ENCODE measurements at places on chromosomes 7 and 10.

DNA sequence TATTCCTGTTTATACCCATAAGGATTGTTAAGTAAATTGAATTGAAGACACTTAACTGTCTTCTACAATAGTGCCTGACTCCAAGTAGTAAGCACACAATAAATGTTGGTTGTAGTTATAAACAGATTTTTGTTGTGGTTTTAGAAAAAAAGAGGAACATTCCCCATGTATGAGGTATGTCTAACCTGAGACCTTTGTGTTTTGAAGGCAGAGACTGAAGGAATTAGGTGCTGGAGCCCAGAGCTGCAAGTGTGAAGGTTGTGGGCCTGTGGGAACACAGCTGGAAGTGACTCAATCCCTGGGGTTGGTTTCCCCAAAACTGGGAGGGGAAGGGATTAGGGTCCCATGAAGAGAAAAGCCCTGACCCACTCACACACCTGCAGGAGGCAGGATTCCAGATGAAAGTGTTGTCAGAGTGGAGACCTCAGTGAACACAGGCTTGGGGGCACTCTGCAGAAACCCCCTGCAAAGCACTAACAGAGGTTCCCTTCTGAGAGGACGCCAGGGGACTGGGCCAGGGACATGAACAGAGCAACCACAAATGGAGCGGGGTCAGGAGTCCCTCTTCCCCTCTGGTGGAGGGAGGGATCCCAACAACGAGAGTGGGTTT lies 265.1 kb upstream of the KLF14 start:
- DNase-seq, result no peak

DNA sequence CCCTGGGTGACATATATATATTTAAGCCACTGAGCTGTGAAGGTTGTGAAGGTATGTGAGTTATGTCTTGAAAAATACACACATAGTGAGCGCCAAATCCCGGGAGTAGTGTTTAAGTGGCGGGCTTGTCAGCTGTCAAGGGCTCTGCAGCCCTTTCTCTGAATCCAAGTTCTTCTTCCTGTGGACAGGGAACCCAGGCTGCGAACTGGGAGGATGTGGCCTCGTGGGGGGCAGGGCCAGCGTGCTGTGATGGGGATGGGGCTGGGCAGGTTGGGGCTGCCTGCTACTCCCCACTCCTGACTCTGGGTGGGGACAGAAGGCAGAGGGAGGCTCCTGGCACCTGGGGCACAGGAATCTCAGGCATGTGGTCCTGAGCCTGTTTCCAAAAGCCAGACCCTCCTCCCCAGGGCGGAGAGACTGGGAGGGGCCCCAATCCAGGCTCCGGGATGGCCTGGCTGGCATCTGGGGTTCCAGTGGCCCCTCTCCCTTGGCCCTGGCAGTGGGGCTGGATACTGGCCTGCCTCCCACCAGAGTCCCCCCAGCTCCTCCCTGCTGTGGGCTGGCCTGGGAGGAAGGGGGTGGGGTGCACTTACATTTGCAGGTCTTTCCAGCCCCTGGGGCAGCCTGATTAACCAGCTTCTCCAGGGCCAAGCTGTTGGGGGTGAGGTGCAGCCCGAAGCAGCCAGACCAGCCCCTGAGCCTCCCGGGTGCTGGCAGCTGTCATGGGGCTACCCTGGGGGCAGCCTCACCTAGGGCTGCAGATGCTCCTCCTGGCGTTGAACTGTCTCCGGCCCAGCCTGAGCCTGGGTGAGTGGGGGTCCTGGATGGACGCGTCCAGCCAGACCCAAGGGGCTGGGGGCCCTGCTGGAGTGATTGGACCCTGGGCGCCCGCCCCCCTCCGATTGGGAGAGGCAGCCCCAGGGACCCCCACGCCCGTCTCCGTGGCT lies at the start of gene UPK3B:
Gene UPK3B, plus strand, starts transcription at position 622 of the 947 bp plus-strand sequence. Its CDS starts 101 bp downstream, at position 723.
- no peak for DNase-seq

DNA sequence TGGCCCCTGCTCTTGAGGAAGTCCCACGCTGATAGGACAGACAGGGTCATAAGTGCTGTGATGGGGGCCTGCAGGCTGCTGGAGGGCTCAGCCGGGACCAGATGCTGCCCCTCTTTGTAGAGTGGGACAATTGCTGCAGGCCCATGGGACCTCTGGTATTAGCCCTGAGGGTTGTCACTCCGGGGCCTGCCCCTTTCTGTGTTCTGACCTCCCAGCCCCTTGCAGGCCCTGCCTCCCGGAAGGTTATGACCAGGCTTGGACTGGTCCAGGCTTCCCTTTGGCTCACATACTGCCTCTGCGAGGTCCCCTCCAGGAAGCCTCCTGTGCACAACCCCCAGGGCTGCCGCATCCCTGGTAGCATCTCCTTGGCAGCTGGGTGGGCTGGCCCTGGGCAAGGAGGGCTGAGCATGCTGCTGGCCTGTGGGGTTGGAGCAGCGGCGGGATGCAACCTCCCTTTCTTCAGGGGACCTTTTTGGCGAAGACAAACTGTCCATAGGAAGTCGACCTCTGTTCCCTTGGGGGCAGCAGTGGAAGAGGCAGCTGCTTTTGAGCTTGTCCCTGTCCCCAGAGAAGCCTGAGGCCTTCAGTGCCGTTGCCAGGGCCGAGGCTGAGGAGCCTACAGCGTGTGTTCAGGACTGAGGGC lies 8.8 kb downstream of the LIMK1 start:
- DNase-seq, result no peak

DNA sequence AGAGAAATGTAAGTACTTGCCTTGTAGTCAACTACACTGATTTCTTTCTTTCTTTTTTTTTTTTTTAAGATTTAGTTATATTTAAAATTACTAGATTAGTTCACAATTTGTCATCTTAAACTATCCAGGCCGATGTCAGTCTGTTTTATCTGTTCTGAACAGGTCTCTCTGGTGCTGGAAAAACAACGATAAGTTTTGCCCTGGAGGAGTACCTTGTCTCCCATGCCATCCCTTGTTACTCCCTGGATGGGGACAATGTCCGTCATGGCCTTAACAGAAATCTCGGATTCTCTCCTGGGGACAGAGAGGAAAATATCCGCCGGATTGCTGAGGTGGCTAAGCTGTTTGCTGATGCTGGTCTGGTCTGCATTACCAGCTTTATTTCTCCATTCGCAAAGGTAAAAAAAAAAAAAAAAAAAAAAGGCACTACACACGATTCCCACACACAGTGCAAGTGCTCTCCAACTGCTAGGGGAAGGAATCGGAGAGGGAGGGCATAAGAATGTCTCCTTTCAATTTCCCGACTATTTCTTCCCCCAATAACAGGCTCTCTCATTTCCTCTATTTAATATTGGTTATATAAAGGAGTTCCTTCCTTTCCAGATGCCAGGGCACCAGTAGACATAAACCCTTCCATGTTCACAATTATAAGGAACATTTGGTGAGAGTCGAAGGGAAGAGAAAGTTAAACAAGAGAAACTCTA lies 53.4 kb downstream of the PAPSS2 start:
- DNase-seq, result no peak

GRCh38 chr7:70676243-70676642 lies 455.7 kb upstream of the GALNT17 start:
- DNase-seq, result no peak

DNA sequence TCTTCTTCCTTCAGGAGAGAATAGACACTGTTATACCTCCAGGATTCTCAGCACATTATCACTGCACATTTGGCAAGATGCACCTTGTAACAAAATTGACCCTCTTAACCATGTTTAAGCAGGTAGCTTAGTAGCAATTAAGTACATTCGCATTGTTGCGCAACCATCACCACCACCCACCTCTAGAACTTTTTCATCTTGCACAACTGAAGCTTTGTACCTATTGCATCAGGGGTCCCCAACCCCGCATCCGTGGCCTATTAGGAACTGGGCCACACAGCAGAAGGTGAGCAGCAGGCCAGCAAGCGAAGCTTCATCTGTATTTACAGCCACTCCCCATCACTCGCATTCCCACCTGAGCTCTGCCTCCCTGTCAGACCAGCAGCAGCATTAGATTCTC lies 29.9 kb upstream of the SMURF1 start:
- no peak for DNase-seq

DNA sequence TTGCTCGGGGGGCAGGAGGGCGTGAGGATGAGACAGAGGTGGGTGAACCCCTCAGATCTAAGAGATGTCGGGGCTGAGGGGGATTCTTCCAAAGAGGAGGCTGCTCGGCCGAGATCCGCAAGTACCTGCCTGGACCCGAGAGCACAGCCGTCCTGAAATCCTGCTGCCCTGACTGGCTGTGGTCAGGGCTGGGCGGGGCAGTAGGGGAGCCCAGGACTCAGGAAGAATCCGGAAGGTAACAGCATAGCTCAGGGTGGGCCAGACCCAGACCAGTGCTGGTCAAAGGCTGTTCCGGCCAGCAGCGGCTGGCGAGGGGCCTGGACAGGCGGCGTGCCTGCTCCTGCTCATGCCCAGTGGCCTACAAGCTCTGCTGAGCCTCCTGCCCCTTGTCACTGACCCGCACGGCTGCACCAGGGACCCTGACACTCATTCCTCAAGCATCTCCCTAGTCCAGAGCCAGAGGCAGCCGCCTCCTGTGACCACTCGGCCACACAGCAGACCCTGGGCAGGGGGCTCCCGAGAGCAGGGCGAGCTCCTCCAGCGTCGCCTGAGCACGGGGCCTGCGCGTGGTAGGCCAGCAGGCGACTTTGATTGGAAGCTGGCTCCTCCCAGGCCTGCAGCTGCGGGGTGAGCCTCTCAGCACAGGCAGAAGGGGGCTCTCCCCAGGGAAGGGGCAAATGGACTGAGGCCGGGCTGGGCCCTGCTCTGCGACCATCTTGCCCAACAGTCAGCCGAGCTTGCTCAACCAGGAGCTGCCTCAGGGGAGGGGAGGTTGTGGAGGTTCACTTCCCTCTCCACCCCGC lies 3.1 kb upstream of the ADAP1 start:
- DNase-seq, result no peak

GRCh38 chr7:108570146-108570755 lies 577 bp downstream of the DNAJB9 start:
- DNase-seq, result peak; percentile 39

DNA sequence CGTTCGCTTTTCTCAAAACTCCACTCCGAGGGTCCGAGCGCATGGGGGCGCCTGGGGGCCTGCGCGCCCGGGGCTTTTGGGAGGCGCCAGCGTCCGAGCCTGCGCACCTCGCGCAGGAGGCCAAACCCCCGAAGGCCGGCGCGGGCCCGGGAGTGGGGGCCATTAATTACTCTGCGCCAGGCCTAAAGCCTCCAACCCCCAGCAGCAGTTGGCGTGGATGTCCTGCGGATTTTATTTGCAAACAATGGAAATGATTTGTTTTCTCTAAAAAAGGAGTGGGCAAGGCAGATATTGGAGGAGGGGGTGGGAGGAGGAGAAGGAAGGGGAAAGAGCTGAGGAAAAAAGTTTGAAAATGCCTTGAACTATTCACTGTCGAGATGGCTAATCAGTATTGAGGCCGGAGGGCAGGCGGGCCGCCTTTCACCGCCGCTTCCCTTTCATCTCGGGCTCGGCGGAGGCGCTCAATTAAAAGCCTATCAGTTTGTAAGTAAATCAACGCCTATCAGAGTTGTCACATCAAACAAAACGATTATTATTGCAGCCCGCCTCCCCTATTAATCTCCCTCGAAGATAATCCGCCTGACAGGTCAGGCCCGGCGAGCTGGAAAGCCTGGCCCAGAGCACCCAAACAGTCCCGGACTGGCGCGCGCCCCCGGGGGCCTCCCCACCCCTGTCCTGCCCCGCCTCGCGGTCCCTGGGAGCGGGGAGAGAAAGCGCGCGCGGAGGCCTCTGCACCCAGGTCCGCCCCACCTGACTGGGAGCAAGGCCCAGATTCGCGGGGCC lies 3.4 kb upstream of the ZNF503 start:
- no peak for DNase-seq

DNA sequence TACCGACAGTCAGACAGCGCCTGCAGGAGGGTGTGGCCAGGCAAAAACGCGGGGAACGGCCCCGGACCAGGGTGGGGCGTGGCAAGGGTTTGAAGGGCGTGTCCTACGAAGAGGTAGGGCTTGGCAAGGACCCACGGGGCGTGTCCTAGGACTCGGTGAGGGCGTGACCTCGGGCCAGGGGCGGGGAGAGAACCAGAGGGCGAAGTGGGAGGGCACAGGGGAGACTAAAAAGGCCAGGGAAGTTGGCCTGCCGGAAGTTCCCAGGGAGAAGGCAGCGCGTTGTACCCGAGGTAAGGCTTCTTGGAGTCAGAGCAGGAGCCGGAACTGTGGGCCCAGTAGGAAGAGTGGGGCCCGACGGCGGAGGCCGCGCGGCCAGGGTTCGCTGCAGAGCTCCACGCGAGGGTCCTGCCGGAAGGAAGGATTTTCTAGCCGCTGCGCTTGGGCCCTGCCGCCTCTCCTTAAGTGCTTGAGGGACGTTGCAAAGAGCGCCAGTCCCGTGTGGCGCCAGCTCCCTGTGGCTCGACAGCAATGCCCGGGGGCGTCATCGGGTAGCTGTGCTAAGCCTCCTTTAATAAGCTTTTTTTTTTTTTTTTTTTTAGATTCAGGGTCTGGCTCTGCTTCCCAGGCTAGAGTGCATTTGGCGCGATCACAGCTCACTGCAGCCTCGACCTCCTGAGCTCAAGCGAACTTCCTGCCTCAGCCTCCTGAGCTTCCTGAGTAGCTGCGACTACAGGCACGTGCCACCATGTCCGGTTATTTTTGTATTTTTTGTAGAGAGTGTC lies at the start of gene PTER:
Gene PTER, plus strand, starts transcription at position 253 of the 782 bp plus-strand sequence. CDS start 47,375 bp downstream, outside the sequence.
- peak; percentile 97 for DNase-seq

- DNase-seq, result no peak
Observed at GRCh38 chr7:18430810-18431209, 64.7 kb upstream of the HDAC9 start.

- no peak for DNase-seq
Observed at GRCh38 chr7:14837216-14837615, 65.3 kb downstream of the DGKB start.

DNA sequence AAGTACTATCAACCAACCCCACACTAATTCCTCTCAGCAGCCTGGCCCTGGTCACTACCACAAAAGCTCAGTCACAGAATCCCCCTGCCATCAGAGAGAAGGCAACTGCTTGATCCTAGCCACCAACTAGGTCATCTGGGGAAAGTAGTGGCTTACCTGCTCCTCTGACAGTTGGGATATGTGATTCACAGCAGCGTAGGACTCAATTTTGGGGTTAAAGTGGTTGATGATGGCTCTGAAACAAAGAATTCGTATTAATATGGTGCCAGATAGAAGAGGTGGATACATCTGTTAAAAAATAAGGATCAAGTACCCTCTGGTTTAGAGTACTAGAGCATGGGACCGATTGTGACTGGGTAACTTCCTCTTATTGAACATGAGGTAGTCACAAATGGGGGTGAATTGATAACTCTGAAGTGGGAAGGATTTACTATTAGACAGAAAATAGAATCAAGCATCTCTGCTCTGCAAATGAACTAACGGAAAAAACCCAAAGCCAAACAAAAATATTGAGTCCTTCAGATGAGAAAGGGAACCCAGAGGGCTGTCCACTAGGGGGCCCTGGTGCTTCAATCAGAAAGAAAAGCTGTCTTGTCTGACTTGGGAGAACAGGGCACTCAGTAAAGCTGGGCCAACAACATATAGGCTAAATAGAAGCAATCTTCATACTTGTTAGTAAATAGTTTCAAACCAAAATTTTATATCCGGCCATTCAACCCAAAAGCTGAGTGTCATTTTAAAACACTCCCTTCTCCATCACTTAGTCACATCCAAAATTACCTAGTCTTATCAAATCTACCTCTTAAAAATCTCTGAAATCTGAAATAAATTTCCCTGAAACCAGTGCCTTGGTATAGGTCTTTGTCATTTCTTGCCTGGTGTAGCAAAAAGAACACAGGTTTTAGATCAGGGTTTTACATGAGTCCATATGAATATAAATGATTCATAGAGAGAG lies 45.9 kb upstream of the KCNIP2 start:
- DNase-seq, result peak; percentile 70

- no peak for DNase-seq
Observed at GRCh38 chr7:148290538-148290937, 300.0 kb upstream of the C7orf33 start.
